ENCODE measurements at places on chromosomes 11 and 22.

GRCh38 chr11:113529606-113530005 is 54.4 kb upstream of the DRD2 start:
- DNase-seq: no peak

- no peak for DNase-seq
Observed at GRCh38 chr22:50531962-50532674, 2.3 kb upstream of the TYMP start.

DNA sequence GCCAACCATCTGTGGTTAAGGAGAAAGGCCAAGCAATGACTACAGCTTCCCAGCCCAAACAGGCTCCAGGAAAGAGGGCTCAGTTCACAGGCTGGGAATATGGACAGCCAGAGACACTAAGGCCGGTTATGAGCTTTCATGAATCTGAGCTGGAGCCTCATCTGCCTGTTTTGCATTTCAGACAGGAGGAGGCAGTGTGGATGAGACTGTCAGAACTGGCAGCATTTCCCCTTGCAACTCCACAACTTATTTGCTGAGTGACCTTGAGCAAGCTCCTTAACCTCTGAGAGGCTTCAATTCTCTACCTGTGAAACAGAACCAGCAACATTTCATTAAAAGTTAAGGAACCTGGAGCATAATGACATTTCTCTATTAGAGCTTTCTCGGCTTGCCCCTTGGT is 264.0 kb downstream of the ETS1 start:
- no peak for DNase-seq

- no peak for DNase-seq
Observed at GRCh38 chr22:17100621-17101020, 15.8 kb downstream of the IL17RA start.

DNA sequence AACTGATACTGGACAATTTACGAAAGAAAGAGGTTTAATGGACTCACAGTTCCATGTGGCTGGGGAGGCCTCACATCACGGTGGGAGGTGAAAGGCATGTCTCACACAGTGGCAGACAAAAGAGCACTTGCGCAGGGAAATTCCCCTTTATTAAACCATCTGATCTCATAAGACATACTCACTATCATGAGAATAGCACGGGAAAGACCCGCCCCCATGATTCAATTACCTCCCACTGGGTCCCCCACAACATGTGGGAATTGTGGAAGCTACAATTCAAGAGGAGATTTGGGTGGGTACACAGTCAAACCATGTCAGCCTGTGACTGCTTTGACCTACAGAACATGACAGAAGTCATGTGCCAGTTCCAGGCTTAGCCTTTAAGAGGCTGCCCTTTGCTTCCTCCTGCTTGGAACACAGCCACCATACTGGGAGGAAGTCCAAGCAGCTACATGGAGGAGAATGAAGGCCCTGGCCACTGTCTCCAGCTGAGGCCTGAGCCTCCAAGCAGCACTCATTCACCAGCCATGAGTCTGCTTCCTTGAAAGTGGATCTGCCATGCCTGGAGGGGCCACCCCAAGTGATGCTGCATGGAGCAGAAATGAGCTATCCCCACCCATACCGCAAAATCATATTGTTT is 10.9 kb upstream of the GAL start:
- DNase-seq: no peak

DNA sequence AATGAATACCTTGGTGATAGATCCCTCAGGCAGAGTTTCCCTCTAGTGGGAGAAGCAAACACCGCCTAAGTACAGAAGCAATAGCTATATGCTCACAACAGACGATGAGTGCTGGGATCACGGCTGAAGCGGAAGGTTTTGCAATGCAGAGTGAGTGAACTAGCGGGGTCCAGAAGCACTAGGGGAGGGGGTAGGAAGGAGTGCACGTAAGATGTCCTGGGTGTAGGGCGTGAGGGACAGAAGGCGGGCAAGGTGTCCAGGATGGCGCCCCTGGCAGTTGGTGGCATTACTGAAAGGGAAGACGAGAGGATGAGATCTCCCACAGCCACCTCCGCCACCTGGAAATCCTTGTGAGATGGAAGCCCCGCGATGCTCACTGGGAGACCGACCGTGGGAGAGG is 81.0 kb downstream of the ETS1 start:
- DNase-seq: no peak

GRCh38 chr22:38437416-38437815 is 17.6 kb downstream of the KCNJ4 start:
- DNase-seq: no peak

GRCh38 chr11:16380941-16381568 is 24.7 kb upstream of the SOX6 start:
- no peak for DNase-seq

- DNase-seq: no peak
Observed at GRCh38 chr11:13920756-13921155, 41.8 kb upstream of the SPON1 start.

DNA sequence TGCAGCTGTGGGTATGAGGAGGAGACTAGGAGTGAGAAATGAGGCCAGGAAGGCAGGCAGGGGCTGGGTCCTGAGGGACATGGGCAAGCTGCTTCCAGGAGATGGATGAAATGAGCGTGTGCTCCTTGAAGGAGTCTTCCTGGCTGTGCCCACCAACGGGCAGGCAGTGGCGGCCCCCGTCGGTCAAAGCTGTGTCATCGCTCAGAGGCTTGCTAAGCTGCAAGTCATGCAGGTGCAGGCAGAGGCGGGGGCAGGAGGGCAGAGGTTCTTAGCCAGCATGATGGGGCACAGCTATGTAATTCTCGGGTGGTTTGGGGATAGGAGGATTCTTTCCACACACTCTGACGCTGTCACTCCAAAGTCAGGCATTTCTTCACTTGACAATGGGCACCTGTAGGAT is 12.5 kb upstream of the PEX26 start:
- no peak for DNase-seq

DNA sequence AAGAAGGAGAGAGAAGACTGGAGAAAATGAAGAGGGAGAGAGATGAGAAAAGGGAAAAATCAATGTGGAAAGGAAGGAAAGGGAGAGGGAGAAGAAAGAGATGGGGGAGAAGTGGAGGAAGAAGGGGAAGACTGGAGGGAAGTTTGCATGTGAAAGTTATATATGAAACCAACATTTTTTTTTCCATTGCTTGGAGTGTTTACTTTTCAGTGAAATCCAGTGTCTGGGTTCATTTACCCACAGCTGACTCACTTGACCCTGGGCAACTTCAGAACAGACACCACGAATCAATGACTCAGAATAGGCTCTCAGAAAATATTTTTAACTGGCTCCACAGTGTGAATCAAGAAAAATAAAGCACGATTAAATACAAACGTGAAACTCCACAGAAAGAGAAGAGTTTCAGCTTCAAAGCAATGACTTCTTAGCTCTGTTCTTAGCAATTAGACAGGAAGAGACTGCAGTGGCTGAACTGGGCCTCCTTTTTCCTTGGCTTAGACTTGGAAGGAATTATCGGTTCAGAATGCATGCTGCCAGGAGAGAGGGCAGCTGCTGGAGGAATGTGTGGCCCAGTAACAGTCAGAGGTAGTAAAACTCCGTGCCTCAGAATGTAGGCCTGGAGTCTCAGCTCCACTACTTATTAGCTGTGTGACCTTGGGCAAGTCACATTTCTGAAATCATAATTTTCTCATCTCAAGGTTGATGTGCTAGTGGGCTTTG is 237.5 kb downstream of the MIAT start:
- DNase-seq: no peak

- DNase-seq: no peak
Observed at GRCh38 chr11:30433831-30434230, 110.9 kb downstream of the ARL14EP start.

DNA sequence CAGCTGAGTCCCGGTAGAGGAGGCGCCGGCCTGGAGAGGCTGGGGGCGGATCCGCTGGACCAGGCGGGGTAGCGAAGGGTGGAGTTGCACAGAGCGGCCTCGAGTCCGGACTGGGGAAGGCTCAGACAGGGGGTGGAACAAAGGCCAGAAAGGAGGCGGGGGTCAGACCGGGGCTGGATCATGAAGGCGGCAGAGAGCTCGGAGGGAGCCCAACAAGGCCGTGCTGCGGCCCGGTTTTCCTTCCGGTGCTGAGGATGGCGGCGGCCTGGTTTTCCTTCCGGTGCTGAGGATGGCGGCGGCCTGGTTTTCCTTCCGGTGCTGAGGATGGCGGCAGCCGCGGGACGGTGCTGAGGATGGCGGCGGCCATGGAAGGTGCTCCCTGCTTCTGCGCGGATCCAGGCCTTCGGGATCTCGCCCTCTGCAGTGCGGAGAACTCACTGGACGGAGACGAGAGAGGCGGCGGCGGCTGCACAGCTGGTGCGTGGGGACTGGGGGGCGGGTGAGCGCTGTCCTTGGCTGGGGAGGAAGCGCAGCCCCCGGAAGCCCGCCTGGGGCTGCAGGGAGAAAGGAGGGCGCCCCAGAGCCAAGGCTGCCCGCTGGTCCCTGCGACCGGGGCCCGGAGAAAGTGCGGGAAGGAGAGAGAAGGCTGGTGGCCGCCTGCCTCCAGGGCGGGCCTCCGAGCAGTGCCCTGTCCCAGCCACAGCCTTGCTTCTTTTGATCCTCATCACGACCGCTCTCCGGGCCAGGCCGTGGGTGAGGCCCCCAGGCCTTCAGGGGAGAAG is 350.4 kb upstream of the B3GAT1 start:
- no peak for DNase-seq

DNA sequence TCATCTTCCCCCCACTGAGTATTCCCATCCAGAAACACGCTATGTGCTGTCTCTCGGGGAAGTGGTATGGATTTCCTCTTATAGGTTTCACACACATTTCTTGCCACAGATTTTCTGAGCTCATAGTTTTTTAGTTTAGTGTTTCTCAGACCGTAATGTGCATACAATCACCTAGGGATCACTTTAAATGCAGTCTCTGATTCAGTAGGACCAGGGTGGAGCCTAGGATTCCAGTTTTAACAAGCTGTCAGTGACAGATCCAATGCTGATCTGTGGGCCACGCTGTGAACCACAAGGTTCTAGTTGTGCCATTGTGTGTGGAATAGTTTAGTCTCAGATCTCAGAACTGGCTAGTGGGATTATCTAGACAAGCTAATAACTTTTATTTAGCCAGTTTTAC is 23.7 kb upstream of the CXCR5 start:
- no peak for DNase-seq

GRCh38 chr11:11396301-11397035 is 43.4 kb upstream of the CSNK2A3 start:
- no peak for DNase-seq

- no peak for DNase-seq
Observed at GRCh38 chr11:15057329-15057728, 16.1 kb upstream of the CALCB start.

DNA sequence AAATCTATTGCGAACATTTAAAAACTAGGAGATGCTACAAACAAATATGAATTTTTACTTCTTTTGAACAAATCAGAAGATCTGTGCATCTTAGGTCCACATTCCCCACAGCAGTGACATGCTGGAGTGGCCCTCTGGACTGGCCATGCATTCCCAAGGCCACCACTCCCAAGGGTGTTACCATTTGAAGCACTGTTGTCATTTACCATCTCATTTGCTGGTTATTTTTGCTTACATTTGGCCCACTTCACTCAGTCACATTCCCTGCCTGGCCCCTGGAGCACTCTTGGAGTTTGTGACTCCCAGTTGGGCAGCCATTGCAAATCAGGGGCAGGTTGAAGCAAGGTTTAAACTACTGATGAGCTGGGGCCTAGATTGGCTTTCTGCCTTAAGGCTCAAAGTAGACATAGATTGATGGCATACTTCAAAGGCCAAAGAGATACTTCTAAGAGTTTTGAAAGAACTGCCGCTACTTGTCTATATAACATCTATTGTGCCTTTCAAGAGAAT is 8.5 kb upstream of the ZNRF3 start:
- no peak for DNase-seq

- DNase-seq: no peak
Observed at GRCh38 chr11:574632-575312, 1.5 kb upstream of the PHRF1 start.
